ENCODE measurements at places on chromosomes 11 and 22.

GRCh38 chr11:2121227-2122130, 17.7 kb downstream of the IGF2 start:
- no peak for ATAC-seq

GRCh38 chr11:119108146-119108856, 1.2 kb downstream of the C2CD2L start:
- no peak for ATAC-seq

- ATAC-seq, result no peak
These were observed 139.7 kb downstream of the CNTN5 start for GRCh38 chr11:99160447-99160846.

DNA sequence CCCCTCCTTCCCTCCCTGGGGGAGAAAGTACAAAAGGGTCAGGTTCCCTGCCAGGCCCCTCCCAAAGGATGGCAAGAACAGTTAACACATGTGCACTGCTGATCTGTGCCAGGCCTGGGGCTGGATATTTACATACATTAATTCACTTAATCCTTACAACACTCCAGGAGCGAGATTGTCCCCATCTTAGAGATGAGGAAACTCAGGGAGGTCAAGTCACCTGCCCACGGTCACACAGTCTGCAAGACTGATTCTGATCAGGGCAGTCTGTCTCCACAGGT, 36.5 kb downstream of the NECTIN1 start:
- no peak for ATAC-seq

DNA sequence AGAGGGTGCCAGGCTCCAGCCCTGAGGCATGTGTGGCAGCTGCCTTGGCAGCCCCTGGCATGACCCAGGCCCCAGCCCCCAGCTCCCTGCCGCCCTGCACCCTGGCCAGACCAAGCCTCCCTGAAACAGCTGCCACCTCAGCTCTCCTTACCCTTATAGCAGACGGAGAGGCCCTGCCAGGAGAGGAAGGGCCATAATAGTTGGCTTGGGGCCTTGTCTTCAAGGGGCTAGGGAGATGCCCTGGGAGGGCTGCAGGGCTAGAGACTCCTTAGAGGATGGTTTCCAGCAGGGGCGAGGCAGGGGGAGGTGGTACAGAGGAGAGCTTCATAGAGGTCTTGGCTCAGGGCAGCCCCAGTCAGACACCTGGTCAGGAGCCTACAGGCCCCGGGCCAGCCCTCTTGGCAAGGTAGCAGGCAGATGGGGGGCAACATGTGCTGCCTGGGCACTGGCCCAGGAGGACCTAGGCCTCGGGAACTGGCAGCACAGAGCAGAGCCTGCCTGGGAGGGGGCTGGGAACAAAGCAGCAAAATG, 13.0 kb downstream of the SMTN start:
- ATAC-seq, result no peak

DNA sequence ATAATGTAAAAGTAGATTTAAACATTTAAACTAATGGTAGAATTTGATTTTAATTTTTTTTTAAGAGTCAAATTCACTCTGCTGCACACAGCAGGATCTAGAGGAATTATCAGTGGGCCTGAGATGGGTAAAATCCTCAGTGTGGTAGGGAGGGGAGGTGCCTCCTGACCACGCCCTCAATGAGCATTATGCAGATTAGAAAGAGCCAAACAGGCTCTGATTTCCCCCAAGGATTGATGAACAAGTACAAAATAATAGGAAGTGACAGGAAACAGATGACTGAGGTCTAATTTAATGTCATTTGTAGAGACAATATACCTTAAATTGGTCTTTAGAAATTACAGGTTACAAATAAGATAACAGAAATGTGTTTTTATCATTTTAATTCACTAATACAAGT, 155.2 kb downstream of the DCDC1 start:
- ATAC-seq, result no peak

DNA sequence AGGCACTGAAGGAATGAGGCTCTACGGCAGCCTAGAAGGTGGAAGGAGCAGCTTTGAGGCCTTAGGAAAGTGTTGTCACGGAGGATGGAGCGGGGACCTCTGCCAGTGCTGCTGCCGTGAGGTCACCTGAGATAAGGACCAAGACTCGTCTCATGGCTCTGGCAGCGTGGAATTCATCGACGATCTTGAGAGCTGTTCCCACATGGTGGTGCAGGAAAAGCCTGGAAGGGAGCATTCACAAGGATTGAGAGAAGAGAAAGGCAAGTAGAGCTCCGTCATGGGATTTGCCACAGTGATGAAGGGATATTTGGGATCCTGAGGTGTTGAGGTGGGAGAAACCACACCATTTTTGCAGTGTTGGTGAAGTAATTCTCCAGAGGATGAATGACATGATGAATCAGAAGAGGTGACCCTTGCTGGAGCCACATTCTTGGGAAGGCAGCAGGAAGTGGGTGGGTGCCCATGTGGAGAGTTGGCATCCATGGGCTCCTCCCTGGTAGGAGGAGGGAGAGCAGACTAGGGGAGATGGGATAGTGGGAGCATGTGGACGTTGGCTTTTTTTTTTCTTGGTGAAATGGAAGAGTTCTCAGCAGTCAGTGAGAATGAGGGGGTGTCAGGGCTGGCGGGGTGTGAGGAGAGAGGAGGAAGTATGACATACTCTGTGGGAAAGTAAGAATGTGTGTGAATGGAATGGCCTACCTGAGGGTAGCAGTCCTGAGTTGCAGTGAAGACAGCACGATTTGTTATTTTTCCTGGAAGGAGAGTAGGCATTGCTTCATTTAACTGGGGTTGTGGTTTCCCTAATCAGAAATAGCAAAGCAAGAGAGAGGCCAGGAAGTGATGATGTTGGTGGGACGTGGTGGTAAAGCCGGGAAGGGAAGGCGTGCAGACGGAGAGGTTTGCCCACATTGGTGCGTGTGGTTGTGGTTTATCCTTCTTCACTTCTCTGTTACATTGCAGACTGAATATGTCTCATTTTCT, 11.1 kb downstream of the PPP6R3 start:
- no peak for ATAC-seq

- no peak for ATAC-seq
These were observed 93.5 kb downstream of the ME3 start for GRCh38 chr11:86578727-86579405.

DNA sequence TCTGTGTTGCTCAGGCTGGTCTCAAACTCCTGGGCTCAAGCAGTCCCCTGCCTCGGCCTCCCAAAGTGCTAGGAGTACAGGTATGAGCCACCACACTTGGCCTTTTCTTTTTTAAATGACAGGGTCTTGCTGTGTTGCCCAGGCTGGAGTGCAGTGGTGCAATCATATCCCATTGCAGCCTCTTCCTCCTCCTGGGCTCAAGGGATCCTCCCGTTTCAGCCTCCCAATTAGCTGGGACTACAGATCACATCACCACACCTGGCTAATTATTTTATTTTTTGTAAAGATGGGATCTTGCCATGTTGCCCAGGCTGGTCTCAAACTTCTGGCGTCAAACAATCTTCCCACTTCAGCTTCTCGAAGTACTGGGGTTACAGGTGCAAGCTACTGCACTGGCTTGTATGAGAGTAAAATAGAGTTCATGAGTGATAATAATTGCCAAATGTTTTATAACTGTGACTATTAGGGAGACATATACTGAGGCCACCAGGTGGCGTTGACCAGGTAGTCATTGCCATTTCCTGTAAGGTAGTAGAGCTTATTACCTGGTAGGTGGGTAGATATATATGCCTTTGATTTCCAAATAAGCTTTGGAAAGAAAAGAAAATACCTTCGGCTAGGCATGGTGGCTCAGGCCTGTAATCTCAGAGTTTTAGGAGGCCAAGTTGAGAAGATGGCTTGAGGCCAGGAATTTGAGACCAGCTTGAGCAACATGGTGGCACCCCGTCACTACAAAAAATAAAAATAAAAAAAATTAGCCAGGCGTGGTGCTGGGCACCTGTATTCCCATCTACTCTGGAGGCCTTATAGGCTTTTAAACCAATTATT, 5.4 kb downstream of the FDX1 start:
- no peak for ATAC-seq

DNA sequence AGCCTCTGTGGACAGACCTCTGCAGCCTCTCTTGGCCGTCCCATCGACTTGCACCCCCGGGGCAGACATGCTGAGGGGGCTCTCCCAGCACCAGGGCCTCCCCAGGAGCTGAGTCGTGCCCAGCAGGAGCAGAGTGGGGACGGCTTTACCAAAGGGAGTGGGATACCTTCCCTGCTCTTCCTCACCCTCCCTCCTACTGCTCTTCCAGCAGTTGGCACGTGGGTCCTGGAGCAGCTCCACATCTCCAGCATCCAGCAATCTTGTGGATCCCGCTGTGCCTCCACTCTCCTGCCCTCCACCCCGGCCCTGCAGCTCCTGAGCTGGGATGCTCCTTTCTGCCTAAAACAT, 854.0 kb downstream of the BRD1 start:
- ATAC-seq, result no peak

DNA sequence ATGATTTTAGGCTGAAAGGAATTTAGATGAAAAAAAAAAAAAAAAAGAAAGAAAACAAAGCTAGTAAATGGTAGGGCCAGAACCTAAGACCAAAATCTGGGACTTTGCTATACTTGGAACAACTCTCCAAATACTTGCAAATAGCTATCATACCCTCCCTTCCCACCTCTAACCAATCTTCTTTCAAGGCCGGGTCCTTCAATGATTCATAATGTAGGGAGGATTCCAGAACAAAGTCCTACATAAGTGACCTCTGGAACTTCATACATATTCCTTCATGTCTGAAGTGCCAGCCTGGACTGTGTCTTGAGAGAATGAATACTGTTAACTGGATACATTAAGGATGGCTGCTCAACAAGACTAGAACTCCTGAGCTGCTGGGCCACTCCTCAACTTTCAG, 9.9 kb downstream of the STK33 start:
- no peak for ATAC-seq

- ATAC-seq, result no peak
These were observed 6.0 kb upstream of the SYT7 start for GRCh38 chr11:61586792-61587430.

- ATAC-seq, result no peak
These were observed 31.4 kb upstream of the TESMIN start for GRCh38 chr11:68782711-68783110.
